ENCODE measurements at places on chromosomes 13 and 19.
A peak's percentile ranks its signal among the peaks of the same experiment; 100 is the strongest.

DNA sequence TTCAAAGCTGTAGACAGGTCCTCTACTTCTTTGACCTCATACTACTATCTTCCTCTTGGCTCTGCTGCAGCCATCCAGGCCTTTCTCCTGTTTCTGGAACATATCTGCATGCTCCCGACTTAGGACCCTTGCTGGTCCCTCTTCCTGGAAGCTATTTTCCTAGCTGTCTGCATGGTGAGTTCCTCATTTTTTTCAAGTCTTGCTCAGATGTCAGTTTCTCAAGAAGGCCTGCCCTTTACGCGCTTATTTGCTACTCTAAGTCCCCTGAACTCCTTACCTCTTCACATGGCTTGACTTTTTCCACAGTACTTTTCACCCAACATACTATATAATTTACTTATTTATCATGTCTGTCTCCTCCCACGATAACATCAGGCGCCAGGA lies 31.4 kb downstream of the DNAJC3 start:
- DNase-seq, result no peak

GRCh38 chr13:73572824-73573223 lies 514.0 kb downstream of the KLF5 start:
- DNase-seq, result no peak

- DNase-seq, result no peak
Observed at GRCh38 chr13:109684084-109684823, 102.1 kb downstream of the IRS2 start.

GRCh38 chr19:36688058-36688457 lies 646 bp downstream of the ZNF567 start:
- DNase-seq, result no peak

DNA sequence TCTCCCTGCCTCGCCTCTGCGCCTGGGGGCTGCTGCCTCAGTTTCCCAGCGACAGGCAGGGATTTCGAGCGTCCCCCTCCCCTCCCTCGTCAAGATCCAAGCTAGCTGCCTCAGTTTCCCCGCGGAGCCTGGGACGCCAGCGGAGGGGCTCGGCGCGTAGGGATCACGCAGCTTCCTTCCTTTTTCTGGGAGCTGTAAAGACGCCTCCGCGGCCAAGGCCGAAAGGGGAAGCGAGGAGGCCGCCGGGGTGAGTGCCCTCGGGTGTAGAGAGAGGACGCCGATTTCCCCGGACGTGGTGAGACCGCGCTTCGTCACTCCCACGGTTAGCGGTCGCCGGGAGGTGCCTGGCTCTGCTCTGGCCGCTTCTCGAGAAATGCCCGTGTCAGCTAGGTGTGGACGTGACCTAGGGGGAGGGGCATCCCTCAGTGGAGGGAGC lies 722 bp upstream of the ICAM1 start:
- peak; percentile 87 for DNase-seq

Measured in KBM-7 (cell line).